ENCODE measurements at places on chromosomes 2 and 18.
A peak's percentile ranks its signal among the peaks of the same experiment; 100 is the strongest.

- H3K36me3 ChIP-seq, result no peaks in the 10 kb centered on the region
- no peak overlapping the region for H3K27ac ChIP-seq
- H3K4me1 ChIP-seq, result peaks cover 10% of the 10 kb centered on the region
- H3K4me3 ChIP-seq, result no peak overlapping the region
Observed at GRCh38 chr18:55997151-55997561, 409.2 kb upstream of the TCF4 start.

- H3K4me1 ChIP-seq, result peaks cover 51% of the 10 kb centered on the region
- H3K27ac ChIP-seq, result peak overlapping the region; percentile 98
- H3K36me3 ChIP-seq, result no peaks in the 10 kb centered on the region
- peak overlapping the region; percentile 98 for H3K4me3 ChIP-seq
- no peaks in the 10 kb centered on the region for H3K27me3 ChIP-seq
- no peak for DNase-seq
Observed at GRCh38 chr2:202378662-202379358, 2.7 kb downstream of the BMPR2 start.

- H3K27me3 ChIP-seq, result no peaks in the 10 kb centered on the region
- peak overlapping the region; percentile 83 for H3K27ac ChIP-seq
- H3K36me3 ChIP-seq, result no peaks in the 10 kb centered on the region
- peak; percentile 36 for DNase-seq
- H3K4me1 ChIP-seq, result peaks cover 12% of the 10 kb centered on the region
Observed at GRCh38 chr2:66301022-66301766, 133.7 kb upstream of the MEIS1 start.

DNA sequence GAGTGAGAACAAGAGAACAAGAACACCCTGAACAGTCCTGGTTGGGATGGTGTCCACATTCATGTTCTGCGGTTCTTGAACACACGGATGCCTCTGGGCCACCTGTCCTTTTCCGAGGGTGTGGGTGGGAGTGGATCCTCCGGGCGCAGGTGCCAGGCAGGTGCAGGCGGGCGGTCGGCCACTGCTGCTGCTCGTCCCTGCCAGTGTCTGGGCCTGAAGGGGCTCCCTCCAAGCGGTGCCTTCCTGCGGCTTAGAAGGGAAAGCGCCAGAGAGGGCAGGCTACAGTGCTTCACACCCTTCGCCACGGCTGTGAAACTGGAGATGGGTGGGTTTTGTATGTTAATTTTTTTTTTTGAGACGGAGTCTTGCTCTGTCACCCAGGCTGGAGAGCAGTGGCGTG is 8.0 kb upstream of the D2HGDH start:
- no peak overlapping the region for H3K27ac ChIP-seq
- no peaks in the 10 kb centered on the region for H3K27me3 ChIP-seq
- H3K36me3 ChIP-seq, result peaks cover 18% of the 10 kb centered on the region
- no peak for DNase-seq

GRCh38 chr2:235711527-235711926 is 217.7 kb downstream of the AGAP1 start:
- H3K4me1 ChIP-seq, result no peaks in the 10 kb centered on the region
- no peak for DNase-seq
- no peaks in the 10 kb centered on the region for H3K27me3 ChIP-seq
- peaks cover 5% of the 10 kb centered on the region for H3K36me3 ChIP-seq
- H3K4me3 ChIP-seq, result no peak overlapping the region

- no peaks in the 10 kb centered on the region for H3K27me3 ChIP-seq
- no peaks in the 10 kb centered on the region for H3K4me1 ChIP-seq
- H3K36me3 ChIP-seq, result no peaks in the 10 kb centered on the region
- no peak overlapping the region for H3K4me3 ChIP-seq
- no peak for DNase-seq
Observed at GRCh38 chr2:238233625-238234024, 6.2 kb downstream of the HES6 start.

GRCh38 chr2:179861027-179861415 is 391 bp downstream of the ZNF385B start:
- H3K27me3 ChIP-seq, result no peaks in the 10 kb centered on the region
- H3K36me3 ChIP-seq, result no peaks in the 10 kb centered on the region
- DNase-seq, result no peak
- peaks cover 17% of the 10 kb centered on the region for H3K4me1 ChIP-seq

DNA sequence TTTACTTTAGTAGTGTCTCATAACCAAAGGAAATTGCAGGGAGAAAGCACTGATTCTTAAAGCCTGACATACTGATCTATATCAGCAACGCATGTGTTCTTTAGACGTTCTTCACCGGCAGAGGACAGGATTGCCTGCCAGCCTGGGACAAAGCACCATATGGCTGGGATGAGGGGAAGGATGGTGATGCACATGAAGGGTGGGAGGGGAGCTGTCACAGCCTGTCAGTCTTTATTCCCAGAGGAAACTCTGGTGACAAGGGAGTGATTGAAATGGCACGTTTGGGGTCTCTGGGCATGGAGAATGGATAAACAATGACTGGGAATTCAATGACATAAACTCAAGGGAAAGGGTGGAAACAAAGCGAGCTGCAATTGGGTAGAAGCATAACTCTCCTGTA is 808.1 kb downstream of the DCC start:
- no peak for DNase-seq
- H3K4me3 ChIP-seq, result no peak overlapping the region
- no peak overlapping the region for H3K27ac ChIP-seq
- no peaks in the 10 kb centered on the region for H3K27me3 ChIP-seq
- no peaks in the 10 kb centered on the region for H3K36me3 ChIP-seq
- no peaks in the 10 kb centered on the region for H3K4me1 ChIP-seq

GRCh38 chr2:49080681-49081080 is 73.6 kb downstream of the FSHR start:
- no peak overlapping the region for H3K27ac ChIP-seq
- no peaks in the 10 kb centered on the region for H3K27me3 ChIP-seq
- no peak for DNase-seq
- no peaks in the 10 kb centered on the region for H3K4me1 ChIP-seq
- H3K4me3 ChIP-seq, result no peak overlapping the region
- H3K36me3 ChIP-seq, result no peaks in the 10 kb centered on the region

- no peaks in the 10 kb centered on the region for H3K4me1 ChIP-seq
- no peak for DNase-seq
- no peaks in the 10 kb centered on the region for H3K36me3 ChIP-seq
- no peaks in the 10 kb centered on the region for H3K27me3 ChIP-seq
- no peak overlapping the region for H3K27ac ChIP-seq
Observed at GRCh38 chr2:235740821-235741220, 247.0 kb downstream of the AGAP1 start.

DNA sequence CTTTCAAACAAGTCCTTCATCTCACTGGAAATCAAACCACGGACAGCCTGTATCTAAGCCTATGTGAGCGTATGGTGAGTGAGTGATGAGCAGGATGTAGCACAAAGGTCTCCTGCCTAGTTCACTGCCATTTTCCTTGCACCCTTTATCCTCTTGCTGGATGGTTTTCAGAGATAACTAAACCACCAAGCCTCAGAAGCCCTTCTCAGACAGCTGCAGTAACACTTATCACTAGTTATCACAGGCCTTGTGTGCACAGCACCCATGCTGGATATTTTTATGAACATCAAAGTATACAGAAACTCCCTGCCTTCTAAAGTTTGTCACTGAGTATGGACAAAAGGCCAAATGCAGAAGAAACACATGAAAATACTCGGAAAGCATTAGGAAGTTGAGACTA is 69.5 kb downstream of the C1D start:
- no peak for DNase-seq
- no peaks in the 10 kb centered on the region for H3K36me3 ChIP-seq
- H3K27me3 ChIP-seq, result no peaks in the 10 kb centered on the region
- no peak overlapping the region for H3K27ac ChIP-seq

- no peaks in the 10 kb centered on the region for H3K27me3 ChIP-seq
- H3K4me3 ChIP-seq, result no peak overlapping the region
- H3K36me3 ChIP-seq, result no peaks in the 10 kb centered on the region
Observed at GRCh38 chr2:134459706-134460406, 206.0 kb downstream of the MGAT5 start.

DNA sequence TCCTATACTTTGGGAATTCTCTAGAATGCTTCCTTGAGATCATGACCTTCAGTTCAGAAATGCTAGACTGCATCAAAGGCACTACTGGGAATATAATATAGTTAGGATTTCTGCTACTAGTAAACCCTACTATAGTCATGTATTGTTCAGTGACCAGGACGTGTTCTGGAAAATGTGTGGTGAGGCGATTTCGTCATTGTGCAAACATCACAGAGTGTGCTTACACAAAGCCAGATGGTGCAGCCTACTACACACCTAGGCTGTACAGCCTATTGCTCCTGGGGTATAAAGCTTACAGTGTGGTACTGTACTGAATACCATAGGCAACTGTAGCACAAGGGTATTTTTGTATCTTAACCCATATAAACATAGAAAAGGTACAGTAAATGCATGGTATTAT is 13.0 kb downstream of the CXCR4 start:
- no peak overlapping the region for H3K4me3 ChIP-seq
- H3K36me3 ChIP-seq, result no peaks in the 10 kb centered on the region
- no peaks in the 10 kb centered on the region for H3K4me1 ChIP-seq
- no peaks in the 10 kb centered on the region for H3K27me3 ChIP-seq
- no peak overlapping the region for H3K27ac ChIP-seq
- DNase-seq, result no peak

Measured in thoracic aorta (tissue), 2 donors.